Fibroblast of the aortic adventitia (primary cell): ENCODE measurements at places on chromosomes 16 and 17. TPM values are rescaled to one million over a fixed set of nuclear protein-coding genes. Genes with fewer than 3 reads are reported as not detected.

- DNase-seq, result peak; percentile 46
Observed at GRCh38 chr17:78325076-78325687, 34.7 kb downstream of the SOCS3 start.

GRCh38 chr17:27919079-27919478 lies 25.9 kb upstream of the LYRM9 start:
- DNase-seq, result no peak

DNA sequence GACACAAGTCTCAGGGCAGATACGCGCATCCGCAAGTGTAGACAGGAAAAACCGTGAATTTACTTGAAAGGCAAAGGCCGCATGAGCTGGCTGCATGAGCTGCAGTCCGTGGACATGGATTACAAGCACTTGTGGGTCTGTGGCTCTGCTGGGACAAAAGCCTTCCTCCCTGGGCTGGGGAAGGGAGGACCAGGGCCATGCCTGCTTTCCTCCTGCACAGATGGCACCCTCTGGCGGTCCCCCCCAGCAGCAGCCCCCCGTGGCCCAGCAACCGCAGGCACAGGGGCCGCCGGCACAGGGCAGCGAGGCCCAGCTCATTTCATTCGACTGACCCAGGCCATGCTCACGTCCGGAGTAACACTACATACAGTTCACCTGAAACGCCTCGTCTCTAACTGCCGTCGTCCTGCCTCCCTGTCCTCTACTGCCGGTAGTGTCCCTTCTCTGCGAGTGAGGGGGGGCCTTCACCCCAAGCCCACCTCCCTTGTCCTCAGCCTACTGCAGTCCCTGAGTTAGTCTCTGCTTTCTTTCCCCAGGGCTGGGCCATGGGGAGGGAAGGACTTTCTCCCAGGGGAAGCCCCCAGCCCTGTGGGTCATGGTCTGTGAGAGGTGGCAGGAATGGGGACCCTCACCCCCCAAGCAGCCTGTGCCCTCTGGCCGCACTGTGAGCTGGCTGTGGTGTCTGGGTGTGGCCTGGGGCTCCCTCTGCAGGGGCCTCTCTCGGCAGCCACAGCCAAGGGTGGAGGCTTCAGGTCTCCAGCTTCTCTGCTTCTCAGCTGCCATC lies 1.7 kb upstream of the MRPL12 start:
- no peak for DNase-seq

Gene TEX14
- not detected in 2 replicates for total RNA-seq
